CD4-positive, CD25-positive, alpha-beta regulatory T cell (primary cell): ENCODE measurements at places on chromosomes 1 and 21. TPM values are rescaled to one million over a fixed set of nuclear protein-coding genes. Genes with fewer than 3 reads are reported as not detected.
A peak's percentile ranks its signal among the peaks of the same experiment; 100 is the strongest.

DNA sequence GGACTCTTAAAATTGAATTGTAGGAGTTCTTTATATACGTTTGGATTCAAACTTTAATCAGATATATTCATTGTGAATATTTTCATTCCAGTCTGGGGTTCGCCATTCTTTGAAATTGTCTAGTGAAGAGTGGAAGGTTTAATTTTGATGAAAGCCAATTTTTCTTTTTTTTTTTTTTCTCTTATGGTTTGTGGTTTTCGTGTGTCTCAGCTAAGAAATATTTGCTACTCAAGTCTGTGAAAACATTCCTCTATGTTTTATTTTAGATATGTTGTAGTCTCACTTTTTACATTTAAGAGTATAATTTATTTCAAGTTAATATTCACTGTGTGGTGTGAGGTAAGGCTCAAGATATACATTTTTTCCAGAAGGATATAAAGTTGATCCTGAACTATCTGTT, 220.5 kb downstream of the KCNT2 start:
- DNase-seq, result no peak

The ANKRD65 gene
- total RNA-seq, result not detected

DNA sequence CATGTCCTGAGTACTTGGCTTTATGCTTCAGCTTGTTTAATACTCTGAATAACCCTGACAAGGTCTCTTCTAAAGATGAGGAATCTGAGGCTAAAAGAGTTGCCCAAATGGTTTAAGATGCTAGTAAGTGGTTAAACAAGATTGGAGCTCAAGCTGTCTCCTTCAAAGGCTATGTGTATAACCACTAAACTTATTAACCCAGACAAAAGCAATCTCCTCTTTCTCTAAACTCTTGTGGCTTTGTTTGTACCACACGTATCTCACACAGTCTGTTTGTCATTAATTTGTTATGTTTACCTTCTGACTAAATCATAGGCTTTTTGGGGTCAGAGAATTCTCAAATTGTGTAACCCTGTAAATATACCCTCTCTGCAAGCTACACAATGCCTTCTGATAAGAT, 89.9 kb downstream of the HMCN1 start:
- no peak for DNase-seq

DNA sequence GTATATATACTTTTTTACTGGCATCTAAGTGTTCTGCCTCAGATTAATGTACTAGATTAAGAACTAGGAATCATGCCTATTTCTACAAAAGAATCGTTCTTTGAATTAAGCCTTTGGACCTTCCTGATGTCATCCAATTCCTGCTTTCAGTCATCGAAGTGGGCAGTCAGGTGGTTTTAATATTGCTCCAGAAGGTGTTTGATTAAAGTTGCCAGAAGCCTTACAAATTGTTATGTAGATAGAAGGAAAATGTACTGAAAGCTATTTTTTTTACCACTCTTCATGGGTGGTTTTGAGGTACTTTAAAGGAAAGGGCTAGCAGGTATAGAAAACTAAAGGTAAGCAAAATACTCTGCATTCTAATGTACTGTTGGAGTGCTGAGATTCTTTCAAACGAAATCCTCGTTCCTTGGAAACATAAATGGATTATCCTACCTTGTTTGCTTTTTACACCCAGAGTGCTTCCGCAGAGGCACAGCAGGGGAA, 716 bp downstream of the CTBS start:
- peak; percentile 1 for DNase-seq

The OLIG1 gene
- total RNA-seq, result not detected

- DNase-seq, result no peak
Observed at GRCh38 chr1:62597281-62597680, at the start of gene ANGPTL3. ANGPTL3 (plus strand) TSS chr1:62597520; CDS start chr1:62597567, 47 bp downstream.

GRCh38 chr1:1116701-1117468, 996 bp upstream of the C1orf159 start:
- peak; percentile 35 for DNase-seq

DNA sequence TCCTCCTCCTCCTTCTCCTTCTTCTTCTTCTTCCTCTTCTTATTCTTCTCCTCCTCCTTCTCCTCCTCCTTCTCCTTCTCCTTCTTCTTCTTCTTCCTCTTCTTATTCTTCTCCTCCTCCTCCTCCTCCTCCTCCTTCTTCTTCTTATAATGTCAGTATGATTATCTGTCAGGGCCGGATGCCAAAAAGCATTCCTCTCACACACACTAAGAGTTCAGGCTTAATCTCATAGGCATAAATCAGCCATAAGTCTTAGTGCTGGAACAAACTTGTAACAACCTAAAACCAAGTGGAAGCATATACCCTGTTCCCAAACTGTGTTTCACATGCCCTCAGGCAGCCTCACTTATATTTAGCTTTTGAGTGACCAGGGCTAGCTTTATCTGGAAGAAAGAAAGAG, 240.3 kb downstream of the LMX1A start:
- DNase-seq, result no peak

GRCh38 chr1:163055005-163055404, 14.2 kb upstream of the RGS4 start:
- DNase-seq, result no peak

- no peak for DNase-seq
Observed at GRCh38 chr21:45825219-45825618, 156.4 kb upstream of the COL6A1 start.

DNA sequence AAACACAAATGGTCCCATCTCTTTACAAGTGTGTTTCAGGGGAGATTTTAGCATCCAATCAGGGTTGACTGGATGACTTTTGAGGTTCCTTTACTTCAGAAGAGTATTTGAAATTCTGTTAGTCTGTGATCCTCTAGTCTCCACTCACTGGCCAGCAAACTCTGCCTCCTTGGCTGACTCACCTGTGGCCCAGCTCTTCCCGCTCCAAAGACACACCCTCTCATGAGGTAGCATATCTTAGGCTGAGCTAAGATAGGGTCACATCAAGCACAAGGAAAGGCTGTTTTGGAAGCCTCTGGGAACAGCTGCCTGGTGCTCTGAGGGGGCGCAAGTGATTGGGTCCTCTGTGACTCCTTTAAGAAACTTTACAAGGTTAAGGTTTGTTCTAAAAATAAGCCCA, 102.3 kb upstream of the FGGY start:
- DNase-seq, result no peak

The GNG4 gene
- not detected for total RNA-seq

GRCh38 chr1:198763298-198763714, 124.5 kb downstream of the PTPRC start:
- no peak for DNase-seq

DNA sequence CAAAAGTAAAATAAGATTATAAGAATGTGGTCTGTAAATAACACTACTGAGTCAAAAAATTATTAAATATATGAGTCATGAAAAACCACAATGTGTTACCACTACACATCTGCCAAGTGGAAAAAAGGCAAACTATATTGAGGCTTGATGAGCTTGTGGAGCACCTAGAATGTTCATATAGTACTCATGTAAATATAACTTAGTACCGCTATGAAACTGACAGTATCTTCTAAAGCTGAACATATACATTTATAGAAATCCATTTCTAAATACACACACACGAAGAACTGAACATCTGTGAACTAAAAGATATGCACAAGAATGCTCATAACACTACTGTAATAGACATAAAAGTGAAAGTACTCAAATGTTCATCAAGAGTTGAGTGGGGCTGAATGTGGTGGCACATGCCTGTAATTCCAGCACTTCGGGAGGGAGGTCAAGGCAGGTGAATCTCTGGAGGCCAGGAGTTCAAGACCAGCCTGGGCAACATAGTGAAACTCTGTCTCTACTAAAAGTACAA, 18.5 kb upstream of the GBP3 start:
- peak; percentile 19 for DNase-seq

DNA sequence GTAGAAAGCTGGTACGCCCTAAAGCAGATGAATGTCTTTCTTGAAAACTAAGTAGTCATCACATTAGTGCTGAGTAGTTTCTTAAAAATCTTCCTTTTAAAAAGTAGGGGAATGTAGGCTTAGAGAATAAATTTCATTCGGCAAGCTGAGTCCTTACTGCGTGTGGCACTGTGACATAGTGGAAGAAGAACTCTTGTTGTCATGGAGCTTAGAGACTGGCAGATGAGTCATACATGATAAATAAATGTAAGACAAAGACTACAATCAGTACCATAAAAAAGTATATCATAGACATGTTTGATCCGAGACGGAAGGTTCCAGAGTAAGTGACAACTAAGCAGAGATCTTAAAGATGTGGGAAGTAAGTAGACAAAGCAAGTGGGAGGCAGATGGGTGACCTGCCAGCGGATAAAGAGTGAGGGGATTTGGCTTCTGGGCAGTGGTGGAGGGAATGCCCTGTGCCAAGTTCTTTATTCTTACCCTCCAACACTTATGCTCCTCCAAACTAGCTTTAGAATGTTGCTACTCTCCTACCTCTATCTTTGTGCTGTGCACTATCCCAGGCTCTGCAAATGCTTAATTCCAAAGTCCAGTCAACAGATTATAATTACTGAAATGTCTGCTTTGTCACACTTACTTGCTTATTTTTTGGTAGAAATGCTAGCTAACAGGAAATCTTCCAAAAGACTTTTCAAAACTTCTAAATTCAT, 608.5 kb upstream of the USP24 start:
- DNase-seq, result no peak

GRCh38 chr1:71054791-71055190, 7.2 kb upstream of the PTGER3 start:
- DNase-seq, result no peak

The RPE65 gene
- not detected for total RNA-seq

DNA sequence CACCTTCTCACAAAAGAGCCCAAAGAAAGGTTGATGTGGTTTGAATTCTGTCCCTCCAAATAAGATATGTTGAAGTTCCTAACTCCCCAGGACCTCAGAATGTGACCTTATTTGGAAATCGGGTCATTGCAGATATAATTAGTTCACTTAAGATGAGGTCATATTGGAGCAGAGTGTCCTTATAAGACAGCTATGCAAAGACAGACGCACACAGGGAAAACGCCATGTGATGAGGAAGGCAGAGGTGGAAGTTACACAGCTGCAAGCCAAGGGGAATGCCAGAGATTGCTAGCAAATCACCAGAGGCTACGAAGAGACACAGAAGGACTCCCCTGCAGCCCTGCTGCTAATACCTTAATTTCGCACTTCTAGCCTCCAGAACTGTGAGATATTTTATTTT, 5.2 kb upstream of the ABCB10 start:
- no peak for DNase-seq

The OR2G6 gene
- not detected for total RNA-seq

DNA sequence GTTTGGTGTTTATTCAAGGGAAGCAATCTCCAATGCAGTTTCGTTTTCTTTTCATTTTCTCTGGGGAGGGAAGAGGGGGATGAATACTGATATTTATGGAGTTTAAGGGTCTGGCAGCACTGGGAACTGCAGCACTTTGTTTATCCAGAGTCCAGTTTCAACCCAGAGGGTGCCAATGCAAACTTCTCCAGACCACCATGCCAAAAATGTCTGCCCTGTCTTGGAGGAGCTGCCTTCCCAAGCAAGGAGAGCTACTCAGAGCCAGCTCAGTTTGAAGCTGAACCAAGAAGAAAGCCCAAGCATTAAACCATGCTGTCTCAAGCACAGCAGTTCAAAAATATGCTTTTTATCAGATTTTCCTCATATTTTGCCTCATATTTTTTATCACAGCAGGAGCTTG, 589.7 kb downstream of the LMO4 start:
- no peak for DNase-seq

- no peak for DNase-seq
Observed at GRCh38 chr1:175157200-175157599, 35.4 kb downstream of the KIAA0040 start.

GRCh38 chr1:34864759-34865158, 5.2 kb upstream of the SMIM12 start:
- DNase-seq, result no peak

- DNase-seq, result peak; percentile 44
Observed at GRCh38 chr1:12153181-12153785, 13.5 kb upstream of the TNFRSF1B start.

- no peak for DNase-seq
Observed at GRCh38 chr1:106846656-106847055, 209.8 kb upstream of the PRMT6 start.

GRCh38 chr1:192053531-192053971, 104.7 kb upstream of the RGS18 start:
- DNase-seq, result no peak

The RASSF5 gene
- 158 TPM for total RNA-seq

- DNase-seq, result no peak
Observed at GRCh38 chr1:160066829-160067745, 2.9 kb downstream of the KCNJ10 start.

DNA sequence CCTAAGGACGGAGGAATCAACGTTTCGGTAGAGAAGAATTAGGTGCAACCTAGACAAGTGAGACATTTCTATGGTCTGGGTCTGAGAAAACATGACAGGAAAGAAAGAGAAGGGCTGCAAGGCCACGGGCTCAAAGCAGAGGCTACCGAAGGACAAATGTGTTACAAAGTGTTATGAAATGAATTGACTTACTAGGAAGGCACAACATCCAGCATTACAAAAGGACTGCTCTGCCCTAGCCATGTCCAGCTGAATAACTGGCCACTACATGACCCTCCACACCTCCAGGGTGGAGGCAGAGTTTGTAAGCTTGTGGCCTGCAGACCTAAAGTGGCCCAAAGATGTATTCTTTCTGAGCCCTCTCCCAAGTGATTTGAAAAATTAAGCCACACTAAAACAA, 133.6 kb downstream of the GDAP2 start:
- DNase-seq, result no peak

DNA sequence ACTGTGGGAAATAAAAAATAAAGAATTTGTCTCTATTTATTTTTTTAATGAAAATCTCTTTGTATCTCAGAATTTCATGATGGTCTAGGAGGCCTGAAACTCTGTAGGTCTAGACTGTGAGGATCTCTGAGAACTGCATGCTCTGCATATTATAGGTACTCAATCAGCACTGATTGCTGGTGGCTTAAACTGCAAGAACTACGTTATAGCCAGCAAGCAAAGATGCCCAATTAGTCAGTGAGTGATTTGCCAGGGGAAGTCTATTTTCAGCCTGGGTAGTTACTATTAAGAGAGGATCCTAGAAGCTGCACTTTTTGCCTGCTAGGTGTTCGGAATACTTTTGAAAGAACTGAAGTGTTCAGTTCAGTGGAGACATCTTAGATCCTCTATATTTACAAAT, 87.4 kb downstream of the GPR52 start:
- no peak for DNase-seq

DNA sequence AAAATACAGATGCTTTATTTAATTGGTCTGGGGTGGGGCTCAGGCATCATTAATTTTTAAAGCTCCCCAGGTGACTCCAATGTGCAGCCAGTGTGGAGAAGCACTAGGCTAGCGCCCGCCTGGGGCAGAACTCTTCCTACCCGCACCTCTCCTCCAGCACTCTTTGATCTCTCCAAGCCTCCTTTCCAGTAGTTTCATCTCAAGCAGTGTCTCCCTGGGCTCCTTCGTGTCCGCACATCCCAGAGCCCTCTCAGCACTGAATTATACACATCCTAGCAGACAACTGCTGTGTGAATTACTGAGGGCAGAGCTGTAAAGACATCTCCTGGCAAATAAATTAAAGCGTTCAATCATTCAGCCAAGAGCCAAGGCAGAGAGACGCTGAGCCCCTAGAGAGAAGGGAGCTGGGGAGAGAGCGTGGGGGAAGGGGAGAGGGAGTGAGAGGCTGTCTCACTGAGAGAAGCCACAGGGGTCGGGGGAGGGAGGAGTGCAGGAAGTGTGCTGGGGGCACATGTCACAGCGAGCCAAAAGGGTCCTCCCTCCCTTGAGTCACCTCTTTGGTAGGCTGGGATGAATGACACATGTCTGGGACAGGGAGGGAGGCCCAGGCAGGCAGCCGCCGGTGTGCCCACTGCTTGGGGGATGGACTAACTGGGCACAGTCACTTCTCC, 21.0 kb upstream of the PARP1 start:
- no peak for DNase-seq

The CDK18 gene
- 0.49 TPM for total RNA-seq
